Activated CD8-positive, alpha-beta memory T cell treated with anti-CD3 and anti-CD28 coated beads for 4 hours (primary cell): ENCODE measurements at places on chromosomes 12 and 14.
A peak's percentile ranks its signal among the peaks of the same experiment; 100 is the strongest.

DNA sequence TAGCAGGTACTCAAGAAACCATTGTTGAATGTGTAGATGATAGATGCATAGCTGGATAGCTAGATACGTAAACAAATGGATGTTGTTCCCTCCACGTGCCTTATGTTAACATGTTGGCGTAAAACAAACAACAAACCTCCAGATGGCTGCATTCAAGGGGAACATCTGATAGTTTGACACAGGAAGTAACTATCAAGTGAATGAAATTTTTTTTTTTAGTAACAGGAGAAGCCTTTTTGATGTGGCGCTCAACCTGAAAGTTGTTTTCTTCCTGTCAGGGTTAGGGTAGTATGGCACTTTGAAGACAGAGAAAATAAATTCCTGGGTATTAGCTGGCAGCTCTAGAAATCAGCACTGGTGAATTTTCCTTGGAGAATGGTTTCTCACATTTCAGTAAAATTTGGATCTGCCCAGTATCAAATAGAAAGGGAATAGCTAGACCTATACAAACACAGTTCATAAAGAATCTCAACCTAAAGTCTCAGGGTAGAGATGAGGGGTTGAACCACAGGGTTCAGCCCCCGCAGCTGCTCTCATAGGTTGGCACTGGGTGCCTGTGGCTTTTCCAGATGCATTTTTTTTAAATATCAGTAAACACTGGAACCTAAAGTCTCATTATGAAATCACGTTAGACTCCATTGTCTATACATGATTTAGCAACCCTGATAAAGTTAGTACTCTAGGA is 18.8 kb upstream of the RAP1B start:
- no peak for DNase-seq

- no peak for DNase-seq
Measured at GRCh38 chr14:104357689-104358527, 219.5 kb downstream of the KIF26A start.

DNA sequence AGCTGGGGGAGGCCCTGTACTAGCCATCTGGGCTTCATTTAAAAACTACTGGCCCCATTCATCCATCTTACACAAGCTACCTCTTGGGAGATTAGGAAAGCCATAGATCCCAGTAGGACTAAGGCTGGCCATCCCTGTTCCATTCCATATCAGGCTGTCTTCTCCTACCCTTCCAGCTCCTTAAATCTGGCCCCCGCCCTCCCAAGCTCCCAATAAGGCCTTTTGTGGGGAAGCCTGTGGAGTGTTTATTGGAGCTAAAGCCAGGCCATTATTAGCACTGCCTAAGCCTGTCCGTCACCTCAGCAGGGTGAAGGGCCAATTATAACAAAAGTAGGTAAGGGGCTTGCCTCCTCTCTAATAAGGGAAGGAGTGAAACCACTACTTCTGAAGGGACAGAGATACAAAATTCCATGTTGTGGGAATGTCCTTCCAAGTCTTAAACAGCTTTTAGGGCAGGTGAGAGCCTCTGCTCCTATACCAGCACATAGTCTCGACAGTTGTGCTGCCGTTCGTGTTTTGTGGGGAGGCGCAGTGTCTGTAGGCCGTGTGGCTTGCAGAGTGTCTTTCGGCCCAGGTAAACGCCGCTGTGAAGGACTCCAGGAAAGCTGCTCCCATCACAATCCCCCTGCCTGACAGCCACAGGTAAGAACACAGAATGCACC is 3.7 kb downstream of the MYL6 start:
- DNase-seq, result no peak

DNA sequence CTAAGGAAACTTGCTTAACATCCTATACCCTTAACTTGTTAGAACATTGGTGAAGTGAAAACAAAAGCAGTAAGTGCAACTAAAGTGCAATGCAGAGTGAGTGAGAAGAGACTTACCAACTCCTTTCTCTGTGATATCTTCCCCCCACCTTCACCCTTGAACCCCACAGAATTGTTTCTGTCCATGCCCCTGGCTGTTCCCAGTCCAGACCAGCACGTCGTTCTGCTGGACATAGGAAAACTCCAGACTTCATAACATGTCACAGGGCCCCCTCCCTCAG is 91.9 kb downstream of the DAD1 start:
- DNase-seq, result no peak

GRCh38 chr12:70826156-70826555 is 94.4 kb downstream of the PTPRR start:
- no peak for DNase-seq

DNA sequence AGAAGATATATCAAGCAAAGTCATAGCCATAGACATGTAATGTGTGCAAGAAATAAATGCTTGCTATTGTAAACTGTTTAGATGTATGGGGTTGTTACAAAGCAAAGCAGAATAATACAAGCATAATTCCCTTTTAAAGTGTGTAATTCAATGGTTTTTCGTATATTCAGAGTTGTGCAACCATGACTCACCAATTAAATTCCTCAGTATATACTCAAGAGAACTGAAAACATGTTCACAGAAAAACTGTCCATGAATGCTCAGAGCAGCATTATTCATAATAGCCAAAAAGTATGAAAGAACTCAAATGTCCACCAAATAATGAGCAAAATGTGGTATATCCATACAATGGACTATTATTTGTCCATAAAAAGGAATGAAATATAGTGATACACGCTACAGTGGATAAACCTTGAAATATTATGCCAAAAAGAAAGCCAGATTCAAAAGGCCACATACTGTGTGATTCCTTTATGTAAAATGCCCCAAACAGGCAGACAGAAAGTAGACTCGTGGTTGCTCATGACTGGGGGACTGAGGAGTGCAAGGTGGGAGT is 9.3 kb downstream of the GXYLT1 start:
- DNase-seq, result no peak

GRCh38 chr14:90274019-90274418 is 17.7 kb downstream of the PSMC1 start:
- no peak for DNase-seq

- no peak for DNase-seq
Measured at GRCh38 chr12:25712169-25712568, 159.1 kb upstream of the LMNTD1 start.

- DNase-seq, result peak; percentile 4
Measured at GRCh38 chr12:67698672-67699581, 50.4 kb downstream of the DYRK2 start.

- no peak for DNase-seq
Measured at GRCh38 chr14:103820908-103821307, 26.5 kb downstream of the PPP1R13B start.

DNA sequence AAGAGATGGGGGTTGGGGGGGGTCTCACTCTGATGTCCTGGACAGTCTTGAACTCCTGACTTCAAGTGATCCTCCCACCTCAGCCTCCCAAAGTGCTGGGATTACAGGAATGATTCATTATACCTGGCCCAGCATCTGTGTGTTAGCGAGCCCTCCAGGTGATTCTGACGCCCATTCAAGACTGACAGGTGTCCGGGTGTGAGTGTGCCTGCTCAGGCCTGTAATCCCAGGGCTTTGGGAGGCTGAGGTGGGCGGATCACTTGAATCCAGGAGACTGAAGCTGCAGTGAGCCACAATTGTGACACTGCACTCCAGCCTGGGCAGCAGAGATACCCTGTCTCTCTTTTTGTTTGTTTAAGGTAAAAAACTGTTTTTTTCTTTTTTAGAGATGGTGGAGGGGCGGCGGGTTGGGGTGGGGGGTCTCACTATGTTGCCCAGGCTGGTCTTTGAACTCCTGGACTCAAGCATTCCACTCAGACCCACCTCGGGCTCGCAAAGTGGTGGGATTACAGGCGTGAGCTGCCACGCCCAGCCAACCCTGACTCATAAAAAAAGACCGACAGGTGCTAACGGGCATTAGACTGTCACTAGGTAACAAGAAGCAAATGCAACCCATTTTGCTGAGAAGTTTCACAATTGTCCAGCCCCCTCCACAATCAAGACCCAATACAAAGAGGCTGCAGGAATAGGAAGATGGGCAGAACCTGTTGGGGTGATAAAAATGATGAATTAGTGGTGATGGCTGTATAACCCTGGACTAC is 4.7 kb downstream of the VSIG10 start:
- no peak for DNase-seq

DNA sequence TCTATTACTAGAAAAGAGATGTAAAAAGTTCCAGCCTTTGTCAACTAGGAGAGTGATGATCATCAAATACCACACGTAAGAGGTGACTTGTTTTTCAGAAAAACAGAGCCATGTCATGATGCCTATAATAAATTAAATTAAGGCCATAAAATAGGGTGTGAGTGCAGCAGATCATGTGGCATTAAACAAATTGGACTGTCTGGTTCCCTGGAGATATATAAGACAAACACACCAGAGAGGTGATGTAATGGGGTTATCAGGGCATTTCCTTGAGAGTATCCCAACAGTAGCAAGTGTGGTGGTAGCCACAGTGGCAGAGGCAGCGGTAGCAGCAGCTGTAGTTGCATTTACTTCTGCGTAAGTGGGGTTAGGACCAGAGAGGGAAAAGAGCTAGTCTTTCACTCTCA is 14.6 kb upstream of the GALNT6 start:
- no peak for DNase-seq

GRCh38 chr12:19553175-19553574 is 113.9 kb downstream of the AEBP2 start:
- DNase-seq, result no peak

DNA sequence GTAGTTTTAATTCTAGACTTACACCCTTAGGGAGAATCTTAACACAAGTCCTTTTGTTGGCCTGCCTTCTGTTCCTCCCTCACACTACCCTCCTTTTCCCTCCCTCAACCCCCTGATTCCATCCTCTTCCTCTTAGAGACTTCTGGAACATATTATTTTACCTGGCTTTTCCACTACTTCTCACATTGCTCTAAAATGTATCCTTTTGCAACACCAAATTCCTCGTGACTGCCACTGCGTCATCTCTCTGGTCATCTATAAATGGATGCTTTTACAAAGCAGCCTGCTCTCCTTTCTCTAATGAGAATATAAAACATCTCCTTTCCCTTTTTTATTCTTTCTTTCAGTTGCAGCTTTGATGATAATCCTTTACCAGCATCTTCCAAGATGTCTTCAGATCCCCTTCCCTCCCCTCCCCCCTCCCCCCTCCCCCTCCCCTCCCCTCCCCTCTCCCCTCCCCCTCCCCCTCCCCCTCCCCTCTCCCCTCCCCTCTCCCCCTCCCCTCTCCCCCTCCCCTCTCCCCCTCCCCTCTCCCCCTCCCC is 93.6 kb downstream of the DIP2B start:
- DNase-seq, result no peak

DNA sequence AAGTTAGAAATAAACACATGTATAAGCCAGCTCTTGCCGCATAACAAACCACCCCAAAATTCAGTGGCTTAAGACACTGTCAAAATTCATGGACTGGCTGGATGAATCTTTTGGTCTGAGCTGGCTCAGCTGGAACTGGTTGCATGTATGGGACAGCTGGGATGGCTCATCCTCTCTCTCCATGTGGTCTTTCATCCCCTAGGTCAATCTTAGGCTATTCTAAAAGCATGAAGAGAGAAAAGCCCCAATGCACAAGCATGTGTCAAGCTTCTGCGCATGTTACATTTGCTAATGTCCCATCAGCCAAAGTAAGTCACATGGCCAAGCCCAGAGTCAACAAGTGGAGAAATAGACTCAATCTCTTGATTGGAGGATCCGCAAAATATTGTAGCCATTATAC is 71.0 kb downstream of the DRAM1 start:
- DNase-seq, result no peak

GRCh38 chr12:55932551-55932910 is 1.6 kb downstream of the DGKA start:
- no peak for DNase-seq

DNA sequence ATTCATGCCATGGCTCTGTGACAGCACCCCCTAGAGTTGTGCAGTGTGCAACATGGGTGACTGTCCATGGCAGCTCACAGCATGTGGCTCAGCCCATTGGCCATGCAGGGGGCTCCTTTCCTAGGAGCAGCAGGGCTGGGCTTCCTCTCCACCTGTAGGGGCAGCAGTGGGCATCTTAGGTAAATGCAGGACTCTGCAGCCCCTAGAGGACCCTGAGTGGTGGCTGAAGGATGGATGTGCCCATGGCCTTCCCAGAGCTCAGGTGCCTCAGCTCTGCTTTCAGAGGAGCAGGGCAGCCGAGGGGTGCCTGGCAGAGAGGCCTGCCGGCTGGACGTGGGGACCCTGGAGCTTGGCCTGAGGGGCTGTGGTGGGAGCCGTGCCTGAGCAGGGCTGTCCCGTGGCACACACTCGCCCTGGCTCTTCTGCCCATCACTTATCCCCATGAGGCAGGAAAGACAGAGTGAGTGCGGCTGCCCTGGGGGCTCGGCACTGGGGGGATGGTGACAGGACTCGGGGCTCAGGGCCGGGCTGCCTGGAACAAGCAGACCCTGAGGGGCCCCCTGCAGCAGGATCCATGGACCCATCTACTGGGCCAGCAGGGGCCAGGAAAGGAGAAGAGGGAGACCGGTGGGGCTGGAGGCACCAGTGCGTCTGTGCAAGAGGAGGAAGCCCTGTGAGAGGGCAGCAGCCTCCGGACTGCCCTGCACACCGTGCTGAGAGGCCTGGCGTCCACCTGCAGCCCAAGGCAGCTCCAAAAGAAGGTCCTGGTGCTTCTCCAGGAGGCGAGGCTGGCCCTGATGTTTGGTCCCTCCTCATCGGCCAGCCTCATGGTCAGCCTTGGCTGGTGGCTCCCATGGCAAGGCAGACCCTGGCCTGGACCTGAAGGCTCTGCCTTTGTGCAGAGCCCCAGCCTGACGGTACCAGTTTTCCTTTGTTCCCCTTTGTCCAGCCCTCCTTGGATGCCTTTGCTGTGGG is 7.6 kb downstream of the ADSS1 start:
- no peak for DNase-seq

- no peak for DNase-seq
Measured at GRCh38 chr12:55720894-55721444, 776 bp downstream of the RDH5 start.

DNA sequence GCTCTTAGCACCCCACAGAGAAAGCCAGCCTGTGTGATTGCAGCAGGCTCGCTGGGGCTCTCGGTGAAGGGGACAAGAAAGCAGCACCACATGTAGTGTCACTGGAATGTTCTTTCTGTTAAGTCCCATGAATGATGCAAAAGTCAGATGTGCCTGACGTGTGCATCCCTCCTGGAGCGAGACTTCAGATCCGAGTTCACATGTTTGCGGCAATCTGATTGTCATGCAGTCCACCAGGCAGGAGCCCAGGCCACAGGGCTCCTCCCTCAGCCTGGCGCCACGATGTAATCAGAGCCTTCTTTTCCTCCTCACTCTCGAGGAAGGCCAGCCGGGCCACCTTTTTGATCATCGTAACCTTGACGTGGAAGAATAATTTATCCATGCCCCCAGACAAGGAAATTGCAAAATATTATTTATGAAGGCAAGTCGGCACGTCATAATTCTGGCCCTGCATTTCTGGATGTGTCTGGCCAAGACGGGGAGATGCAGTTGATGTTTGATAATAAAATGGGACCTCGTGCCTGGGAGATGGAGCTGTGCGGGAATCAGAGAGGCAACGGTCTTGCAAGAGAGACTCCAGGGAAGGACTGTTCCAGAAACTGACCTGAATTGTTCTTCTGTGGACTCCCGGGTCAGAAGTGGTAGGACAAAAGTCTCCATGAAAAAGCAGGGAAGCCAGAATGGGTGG is 214.6 kb downstream of the PHETA1 start:
- DNase-seq, result no peak

GRCh38 chr12:88150063-88150462 is 8.0 kb downstream of the TMTC3 start:
- DNase-seq, result no peak

GRCh38 chr14:60508707-60509437 is at the start of gene SIX6:
Gene SIX6, plus strand, starts transcription at chr14:60509146. Its CDS starts 253 bp downstream, at chr14:60509399.
- no peak for DNase-seq

- DNase-seq, result no peak
Measured at GRCh38 chr14:64821651-64822050, 58.1 kb downstream of the SPTB start.
